ENCODE measurements at places on chromosomes 5 and 9.

GRCh38 chr5:135740475-135740874 is 94.0 kb upstream of the SLC25A48 start:
- no peak for DNase-seq

DNA sequence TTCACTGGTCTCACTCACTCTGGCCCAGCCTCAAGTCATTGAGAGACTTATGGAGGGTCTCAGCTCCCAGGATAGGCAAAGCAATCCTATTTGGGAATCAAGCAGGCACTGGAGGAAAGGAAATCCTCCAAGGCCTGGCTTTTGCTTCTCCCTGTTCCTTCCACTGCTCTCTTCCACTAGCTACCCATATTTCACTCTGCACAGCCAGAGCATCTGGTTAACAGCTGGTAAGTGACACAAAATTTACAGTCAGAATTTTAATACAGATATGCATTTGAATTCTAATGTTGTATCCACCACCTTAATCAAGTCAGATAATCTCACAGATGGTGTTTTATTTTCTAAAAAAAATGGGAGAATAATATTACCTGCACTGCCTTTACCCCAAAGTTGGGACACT is 868 bp upstream of the C1QTNF2 start:
- no peak for DNase-seq

DNA sequence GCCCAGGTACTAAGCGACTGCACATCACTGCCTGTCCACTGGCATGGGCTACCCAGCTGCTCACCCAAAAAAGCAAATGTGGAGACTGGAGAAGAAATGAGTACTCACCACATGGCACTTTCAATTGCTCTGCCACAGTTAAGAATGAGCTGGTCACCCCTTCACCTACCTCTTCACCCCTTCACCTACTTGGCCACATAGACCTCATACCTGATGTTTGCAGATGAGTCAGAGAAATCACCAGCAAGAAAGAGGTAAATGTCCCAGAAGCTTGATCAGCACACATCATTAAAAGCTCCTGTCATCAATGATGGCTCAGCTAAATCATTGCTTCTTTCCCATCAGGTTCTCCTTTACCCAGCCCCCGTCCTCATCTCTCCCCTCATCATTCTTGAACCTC is 7.6 kb upstream of the PRUNE2 start:
- DNase-seq, result no peak

- DNase-seq, result no peak
Measured at GRCh38 chr9:27398982-27399653, 102.2 kb upstream of the EQTN start.

GRCh38 chr9:118170032-118170955 is 466.1 kb downstream of the TLR4 start:
- DNase-seq, result peak; percentile 52

DNA sequence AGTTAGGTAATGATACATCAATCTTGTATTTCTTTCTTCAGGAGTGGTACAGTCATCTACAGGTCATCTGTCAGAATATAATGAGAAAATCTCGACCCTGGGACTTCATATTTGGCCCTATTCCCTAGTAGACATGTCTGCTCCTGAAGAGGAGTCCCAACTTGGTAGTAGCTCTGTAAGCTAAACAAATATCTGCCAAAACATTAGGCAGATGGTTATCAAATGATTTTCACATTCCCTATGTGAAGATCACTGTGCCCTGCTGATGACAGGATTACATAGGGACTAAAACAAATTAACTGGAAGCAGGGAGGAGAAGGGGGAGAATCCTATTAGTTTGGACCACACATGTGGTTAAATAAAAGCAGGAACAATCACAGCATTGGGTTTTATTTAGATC is 138.6 kb upstream of the NFIB start:
- DNase-seq, result no peak

All from fibroblast of mammary gland (primary cell).